ENCODE measurements at places on chromosomes 5 and 9. TPM values are rescaled to one million over a fixed set of nuclear protein-coding genes. Genes with fewer than 3 reads are reported as not detected.

The PLAC8L1 gene
- 0.61 TPM for total RNA-seq

The DBH gene
- total RNA-seq, result not detected

The WNT8A gene
- not detected for total RNA-seq

The PCDHGB7 gene
- not detected for total RNA-seq

The TRPM3 gene
- not detected for total RNA-seq

The ARL10 gene
- total RNA-seq, result 17.0 TPM

The ACO1 gene
- 15.7 TPM for total RNA-seq

The FREM1 gene
- not detected for total RNA-seq

DNA sequence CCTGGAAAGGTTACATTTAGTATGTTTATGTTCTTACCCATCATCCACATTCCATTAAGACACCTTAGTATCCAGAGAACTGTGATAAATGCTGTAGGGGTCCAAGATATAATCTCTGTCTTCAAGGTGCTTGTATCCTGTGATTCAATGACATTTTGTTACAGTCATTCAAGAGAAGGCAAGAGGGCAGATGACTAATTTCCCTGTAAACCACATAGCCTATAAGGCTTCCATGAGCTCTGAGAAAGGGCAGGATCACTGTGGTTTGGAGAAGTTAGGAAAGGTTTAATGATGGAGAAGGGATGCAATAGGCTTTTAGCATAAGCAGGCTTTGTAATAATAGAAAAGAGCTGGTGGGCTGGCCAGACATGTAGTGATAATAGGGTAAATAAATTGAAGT, 40.0 kb downstream of the PAPPA start:
- no peak for DNase-seq

DNA sequence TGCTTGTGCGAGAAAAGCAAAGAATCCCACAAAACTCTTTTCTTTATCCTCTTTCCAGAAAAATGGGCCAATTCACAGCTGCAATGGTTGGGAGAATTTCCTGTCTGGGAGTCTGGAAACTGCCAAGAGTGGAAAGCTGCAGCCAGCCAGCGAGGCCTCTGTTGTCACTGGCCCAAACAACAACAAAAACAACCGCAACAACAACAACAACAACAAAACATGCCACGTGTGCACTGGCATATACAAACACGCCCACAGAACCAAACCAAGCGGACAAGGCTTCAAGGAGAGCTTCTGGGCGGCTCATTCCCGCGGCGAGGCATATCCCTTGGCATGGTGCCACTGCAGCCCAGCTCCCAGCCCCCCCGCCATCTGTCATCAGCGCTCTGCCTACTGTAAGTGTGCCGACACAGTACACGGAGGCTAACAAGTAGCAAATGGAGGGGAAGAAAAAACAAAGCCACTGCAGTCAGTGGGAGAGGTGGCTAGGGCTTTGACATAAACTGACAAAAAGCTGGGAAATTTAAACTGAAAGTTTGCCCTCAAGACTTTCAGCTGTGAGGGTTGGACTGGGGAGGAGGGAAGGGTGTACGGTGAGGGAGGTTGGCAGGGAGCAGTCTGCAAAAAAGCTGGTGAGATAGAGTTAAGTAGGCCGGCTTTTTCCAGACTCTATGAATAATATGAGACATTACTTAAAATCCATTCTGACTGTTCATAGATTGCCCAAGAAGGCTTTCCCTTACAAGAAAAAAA, 165.0 kb upstream of the ZNF462 start:
- DNase-seq, result no peak

- no peak for DNase-seq
Measured at GRCh38 chr5:181042722-181043121, 2.7 kb downstream of the BTNL9 start.

DNA sequence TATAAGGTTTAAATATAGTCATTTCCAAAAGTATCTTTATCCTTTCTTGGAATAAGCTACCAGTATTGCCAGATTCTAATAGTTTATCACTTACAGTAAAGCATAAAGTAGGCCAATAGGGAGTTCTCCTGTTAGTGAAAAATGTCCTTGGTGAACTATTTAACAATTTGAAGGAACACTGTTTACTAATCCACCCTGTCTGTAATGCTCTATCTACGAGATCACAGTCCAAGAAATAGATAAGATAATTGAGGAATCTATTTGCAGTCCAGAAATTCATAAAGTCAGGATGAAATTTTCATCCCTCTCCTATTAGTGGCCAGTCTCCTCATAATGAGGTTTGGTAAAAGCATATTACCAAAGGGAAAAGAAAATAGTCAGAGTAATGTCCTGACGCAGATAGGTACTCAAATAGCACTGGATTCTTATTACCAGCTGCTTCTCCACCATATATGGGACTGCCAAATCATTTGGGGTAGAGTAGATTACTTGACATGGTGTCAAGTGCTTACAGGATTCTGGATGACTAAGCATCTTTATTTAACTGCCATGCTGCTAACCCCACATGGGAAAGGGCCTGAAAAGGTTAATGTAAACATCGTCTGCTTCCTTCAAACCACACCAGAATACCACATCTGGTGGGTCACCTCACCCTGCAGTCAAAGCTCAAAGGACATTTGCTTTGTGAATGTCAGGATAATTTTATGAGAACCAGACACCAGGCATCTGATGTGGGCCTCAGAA, 808.1 kb downstream of the EFNA5 start:
- DNase-seq, result no peak

DNA sequence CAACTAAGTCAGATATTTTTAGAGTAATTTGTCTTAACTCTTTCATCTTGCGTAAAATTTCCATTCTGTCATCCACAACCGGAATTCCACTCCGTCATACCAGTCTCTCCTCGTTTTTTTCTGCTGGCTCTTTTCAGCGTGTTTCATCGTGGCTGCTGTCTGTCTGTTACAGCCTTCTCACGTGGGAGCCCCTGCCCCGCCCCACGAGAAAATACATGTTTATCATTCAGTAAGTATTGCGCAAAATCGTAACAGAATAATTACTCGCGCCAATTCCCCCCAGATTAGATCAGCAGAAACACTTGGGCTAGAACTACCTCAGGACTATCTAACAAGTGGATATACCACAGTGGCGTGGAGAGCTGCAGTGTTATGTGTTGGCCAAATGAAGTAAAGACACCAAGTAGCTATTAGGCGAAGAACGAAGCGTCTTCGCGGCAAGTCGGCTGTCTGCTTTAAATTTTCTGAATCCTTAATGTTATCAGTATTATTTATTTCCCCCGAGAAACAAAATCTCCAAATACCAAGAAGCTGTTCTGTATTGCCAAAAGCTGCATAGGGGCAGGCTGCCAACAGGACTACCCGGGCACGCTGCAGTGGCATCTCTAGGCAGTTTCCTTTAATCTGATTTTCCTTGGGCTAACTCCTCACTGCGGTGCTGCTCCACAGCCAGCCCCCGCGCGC, 566 bp upstream of the FOCAD start:
- DNase-seq, result peak; percentile 65

- no peak for DNase-seq
Measured at GRCh38 chr5:73446631-73447529, 1.7 kb downstream of the FOXD1 start.

DNA sequence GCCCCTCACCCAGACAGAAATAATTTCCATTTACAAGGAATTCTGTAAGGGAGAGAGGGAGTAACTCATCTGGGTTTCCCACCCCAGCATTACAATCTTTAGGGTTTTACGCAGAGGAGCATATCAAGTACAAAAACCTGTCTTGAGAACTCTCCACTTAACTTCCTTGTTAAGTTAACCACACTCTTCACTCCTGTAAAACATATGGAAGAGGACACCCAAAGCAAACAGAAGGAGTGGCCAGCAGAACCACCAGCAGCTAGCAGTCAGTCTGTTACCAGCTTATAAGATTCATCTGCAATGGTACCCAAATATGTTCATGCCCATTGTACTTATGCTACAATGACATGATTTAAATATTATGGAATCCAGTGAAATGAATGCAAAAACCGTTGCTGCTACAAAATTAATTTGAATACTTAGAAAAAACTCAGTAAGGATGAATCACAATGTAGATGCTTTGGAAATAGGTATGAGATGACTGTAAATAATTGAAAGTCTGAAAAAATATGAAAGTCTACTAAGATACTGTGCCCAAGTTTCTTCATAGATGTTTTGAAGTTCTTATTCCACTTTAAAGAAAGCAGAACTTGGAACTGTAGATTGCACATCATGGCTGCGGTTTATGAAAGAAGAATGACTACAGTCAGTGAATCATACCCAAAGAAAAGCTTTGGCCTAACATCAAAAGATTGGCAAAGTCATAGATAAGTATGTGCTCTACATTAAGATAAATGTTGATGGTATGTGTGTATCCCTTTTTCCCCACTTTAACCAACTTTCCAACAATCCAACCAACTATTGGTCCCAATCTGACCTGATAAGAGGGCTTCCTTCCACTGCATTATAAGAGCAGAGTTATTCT, 233.6 kb downstream of the ACTL7B start:
- no peak for DNase-seq

DNA sequence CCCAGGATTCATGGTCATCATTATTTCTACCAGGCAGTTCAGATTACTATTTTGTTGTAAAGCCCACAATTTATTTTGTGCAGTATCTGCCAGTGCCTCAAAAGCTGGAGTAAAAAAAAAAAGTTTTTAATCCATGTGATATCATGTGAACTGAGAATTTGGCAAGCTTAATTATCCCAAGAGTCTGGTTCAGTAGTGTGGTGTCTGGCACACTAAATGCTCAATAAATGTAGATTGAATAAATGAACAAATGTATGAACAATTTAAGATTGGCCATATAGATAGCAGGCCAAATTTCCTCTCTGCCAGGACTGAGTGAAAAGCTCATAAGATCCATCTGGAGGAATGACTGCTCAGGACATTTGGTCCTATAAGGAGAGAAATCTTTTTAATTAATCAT, 533.0 kb downstream of the TLE1 start:
- no peak for DNase-seq

DNA sequence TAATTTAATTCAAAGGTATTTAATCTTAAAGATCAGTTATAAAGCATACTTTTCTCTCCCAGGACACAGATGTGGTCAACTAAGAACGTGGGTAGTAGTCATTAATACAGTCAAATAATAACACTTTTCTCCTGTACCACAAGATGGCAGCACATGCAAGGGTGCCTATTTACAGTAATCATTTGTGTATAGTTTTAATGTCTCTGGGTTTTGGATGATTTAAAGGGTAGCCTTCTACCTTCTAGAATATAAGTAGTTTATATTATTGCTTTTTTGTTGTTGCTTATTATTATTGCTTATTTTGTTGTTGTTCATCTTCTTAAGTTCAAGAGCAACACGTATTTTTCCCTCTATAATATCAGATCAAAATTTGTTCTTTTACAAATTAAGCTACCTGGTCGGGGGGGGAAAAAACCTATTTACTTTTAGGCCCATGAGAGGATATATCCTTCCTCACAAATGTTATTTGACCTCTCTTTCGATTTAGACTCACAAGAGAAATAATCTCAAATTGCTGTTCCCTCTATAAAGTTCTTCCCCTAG, 59.6 kb upstream of the SLC27A6 start:
- peak; percentile 40 for DNase-seq

- DNase-seq, result no peak
Measured at GRCh38 chr5:177232358-177232757, 71.2 kb downstream of the RAB24 start.

- peak; percentile 1 for DNase-seq
Measured at GRCh38 chr9:101737705-101738565, 512 bp downstream of the GRIN3A start.

DNA sequence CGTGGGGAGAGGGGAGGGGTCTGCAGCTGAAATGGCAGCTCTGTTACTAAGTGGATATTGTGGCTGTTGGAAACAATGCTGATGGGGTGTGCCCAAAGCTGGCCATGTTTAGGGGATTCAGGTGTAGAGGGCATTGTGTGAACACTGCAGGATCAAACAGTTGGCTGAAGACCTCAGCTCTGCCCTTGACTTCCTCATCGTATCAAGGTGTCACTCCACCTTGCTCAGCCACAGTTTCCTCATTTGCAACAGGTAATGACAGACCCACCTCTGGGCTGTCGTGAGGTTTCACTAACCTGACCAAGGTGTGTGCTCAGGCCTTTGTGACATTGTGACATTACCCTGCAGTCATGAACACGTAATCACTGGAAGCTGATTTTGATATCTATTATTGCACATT, 111.9 kb downstream of the ICE1 start:
- no peak for DNase-seq

DNA sequence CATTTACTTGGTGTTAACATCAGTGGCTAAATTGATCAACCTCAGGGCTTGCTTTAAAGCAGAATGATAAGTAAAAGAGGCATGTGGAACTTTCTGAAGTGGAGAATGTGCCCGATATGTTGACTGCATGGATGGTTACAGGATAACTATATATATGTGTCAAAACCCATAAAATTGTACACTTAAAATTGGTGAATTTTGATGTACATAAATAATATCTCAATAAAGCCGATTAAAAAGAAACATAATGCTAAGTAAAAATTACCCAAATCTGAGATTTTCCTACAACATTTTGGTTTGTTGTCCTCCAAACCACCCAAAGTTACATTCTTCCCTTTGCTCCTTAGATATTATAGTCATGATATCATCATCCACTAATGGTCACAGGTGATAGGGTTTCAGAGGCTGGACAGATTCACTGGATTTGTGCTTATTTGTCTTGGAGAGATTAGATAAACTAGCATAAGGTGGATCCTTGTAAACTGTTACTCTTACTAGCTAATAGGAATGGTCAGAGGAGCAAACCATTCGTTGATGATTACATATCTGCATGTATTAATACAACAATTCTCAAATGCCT, 119.7 kb upstream of the RPS23 start:
- DNase-seq, result no peak

Data from activated CD8-positive, alpha-beta T cell treated with anti-CD3 and anti-CD28 coated beads for 36 hours (primary cell).